ENCODE measurements at places on chromosomes 5 and 9.
A peak's percentile ranks its signal among the peaks of the same experiment; 100 is the strongest.

GRCh38 chr5:98402130-98402529 lies 371.3 kb upstream of the RGMB start:
- peak; percentile 13 for DNase-seq

DNA sequence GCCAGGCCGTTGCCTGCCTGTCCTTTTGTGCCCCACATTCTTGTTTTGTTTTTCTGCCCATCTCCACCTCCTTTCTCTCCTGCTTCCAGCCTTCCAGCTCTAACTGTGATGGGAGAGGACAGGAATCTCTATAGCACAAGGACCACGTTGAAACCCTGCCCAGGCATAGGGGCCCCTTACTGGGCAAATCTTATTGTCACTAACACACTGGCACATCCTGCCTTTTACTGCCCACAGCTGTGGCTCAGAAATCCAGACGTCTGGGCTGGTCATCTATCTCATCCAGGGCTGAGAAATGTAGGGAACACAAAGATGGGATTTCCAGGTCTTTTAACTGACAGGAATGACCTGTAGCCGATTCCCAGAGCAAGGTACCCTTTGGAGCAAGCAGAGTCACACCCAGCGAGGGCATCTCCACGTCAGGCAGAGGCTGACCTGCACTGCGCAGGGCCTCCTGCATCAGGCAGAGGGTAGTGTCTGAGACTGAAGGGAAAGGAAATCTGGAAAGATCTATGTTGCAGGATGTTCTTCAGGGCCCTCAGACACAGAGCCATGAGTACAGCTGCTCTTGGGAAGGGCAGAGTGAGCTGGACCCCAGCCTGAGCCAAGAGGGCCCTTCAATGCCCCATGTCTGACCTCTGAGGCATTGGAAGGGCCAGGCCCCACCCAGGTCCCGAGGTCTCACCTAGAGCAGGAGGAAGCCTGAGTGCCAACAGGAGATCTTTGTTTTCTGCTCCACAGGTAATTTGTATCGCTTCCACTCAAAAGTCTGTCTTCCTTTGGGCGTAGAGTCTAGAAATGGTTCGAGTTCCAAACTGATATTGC lies 278.8 kb downstream of the FSTL4 start:
- no peak for DNase-seq

GRCh38 chr5:38916802-38917201 lies 71.0 kb downstream of the OSMR start:
- no peak for DNase-seq

DNA sequence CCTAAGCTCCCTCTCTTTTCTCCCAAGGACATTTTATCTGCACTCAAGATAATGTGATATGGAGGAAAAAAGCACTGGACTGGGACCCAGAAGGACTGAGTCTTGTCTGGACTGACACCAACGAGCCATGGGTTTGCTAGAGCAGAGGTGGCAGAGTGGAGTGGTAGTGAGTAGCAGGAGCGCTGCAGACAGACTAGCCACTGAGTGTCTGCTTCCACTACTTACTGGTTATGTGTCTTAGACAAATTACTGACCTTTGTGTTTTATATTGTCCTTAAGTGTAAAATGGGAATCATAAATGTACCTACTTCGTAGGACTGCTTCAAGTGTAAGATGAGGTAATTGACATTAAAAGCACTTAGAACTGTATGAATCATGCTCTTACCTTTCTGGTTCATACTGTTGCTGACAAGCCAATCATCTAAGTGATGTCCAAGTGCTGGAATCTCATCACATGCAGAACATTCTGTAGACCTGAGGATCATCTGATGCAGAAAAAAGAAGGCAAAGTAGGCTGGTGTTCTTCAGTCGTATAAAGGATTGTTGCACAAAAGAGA lies 12.5 kb upstream of the PRLR start:
- DNase-seq, result no peak

- peak; percentile 33 for DNase-seq
Observed at GRCh38 chr9:125867751-125868415, 120.7 kb downstream of the PBX3 start.

DNA sequence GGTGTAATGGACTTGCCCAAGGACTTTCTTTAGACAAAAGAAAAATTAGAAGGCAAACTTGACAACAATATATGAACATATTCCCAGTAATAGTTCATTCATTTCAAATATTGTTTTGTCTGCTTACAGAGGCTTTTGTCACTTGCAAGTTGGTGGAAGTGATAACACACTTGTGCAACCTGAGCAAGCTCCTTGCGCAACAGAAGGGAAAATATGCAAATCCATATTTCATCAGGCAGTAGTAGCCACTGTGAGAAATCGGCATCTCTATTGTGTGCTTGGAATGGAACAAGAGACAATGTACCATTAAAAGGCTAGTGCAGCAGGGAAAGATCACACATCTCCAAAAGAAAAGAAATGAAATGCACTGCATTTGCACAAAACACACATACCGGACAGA lies 125.3 kb upstream of the RASEF start:
- no peak for DNase-seq

DNA sequence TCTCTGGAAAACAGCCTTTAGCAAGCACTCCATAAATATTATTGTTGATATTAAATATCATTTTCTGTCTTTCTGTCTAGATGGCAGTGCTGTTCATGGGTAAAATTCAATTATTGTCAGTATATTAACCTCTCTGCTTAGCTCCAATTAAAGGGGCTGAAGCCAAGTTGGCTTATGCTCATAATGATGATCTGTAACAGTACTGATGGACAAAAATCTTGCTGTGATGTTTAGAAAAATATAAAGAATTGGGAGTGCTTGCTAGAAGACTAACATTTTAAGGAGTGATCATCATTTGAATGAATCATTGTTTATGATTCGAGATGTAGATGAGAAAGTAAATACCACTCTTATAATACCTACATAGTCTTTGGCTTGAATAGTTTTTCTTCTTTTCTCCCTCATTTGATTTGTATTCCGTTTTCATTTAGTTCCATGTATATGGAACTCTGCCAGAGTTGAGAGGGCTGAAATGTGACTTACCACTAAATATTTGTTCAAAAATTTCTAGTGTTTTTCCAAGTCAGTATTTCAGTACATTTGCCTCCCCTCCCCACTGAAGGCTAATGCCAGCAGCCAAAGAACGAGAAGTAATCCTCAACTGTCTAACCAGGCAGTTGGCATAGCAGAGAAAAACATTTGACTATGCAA lies 538.3 kb downstream of the CSNK1G3 start:
- no peak for DNase-seq

- DNase-seq, result no peak
Observed at GRCh38 chr9:17776735-17777134, 197.9 kb downstream of the SH3GL2 start.

DNA sequence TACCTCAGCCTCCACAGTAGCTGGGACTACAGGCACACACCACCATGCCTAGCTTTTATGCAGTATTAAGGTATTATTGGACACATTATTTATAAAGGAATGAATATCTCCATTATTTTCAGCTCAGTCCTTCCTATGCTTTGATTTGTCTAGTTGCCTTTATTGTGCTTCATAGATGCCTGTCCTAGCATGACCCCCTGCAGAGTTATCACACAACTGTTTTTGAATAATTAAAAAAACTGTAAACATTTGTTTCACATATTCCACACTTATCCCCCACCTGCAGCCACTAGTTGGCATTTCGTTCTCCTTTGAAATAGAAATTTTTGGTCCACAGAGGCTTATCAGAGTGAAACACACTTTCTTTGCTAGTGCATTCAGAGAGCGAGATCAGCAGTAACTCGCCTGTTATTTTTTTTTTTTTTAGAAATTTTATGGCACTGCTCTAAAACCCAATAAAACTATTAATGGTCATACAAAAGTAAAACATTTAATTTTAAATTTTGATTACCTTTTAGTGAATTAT lies 151.8 kb upstream of the RASA1 start:
- DNase-seq, result no peak

DNA sequence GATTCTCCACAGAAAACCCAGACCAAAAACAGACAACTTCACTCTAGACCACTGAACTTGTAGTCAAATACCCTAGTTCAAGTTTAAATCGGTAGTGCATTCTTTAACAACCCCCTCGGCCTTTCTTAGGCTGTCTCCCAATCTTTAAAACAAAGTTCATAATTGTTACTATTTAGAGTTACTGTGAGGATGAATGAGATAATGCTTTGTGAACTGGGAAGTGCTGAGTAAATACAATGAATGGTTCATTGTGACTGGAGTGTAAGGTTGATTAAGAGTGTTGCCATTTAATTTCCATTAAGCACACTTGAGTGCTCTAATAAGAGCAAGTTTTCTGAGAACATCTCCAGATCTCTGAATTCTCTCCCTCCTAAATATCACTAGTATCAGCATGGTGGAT lies 228.8 kb upstream of the PIK3R1 start:
- no peak for DNase-seq
